CD4-positive, alpha-beta T cell treated with Interleukin-17A for 1 hour (primary cell): ENCODE measurements at places on chromosomes 5 and 9.

GRCh38 chr5:136729901-136730355, 364.6 kb upstream of the TRPC7 start:
- DNase-seq, result no peak

- DNase-seq, result no peak
Measured at GRCh38 chr9:98341157-98342097, 86.0 kb upstream of the TBC1D2 start.

- no peak for DNase-seq
Measured at GRCh38 chr5:55241746-55242145, 8.3 kb upstream of the CCNO start.

DNA sequence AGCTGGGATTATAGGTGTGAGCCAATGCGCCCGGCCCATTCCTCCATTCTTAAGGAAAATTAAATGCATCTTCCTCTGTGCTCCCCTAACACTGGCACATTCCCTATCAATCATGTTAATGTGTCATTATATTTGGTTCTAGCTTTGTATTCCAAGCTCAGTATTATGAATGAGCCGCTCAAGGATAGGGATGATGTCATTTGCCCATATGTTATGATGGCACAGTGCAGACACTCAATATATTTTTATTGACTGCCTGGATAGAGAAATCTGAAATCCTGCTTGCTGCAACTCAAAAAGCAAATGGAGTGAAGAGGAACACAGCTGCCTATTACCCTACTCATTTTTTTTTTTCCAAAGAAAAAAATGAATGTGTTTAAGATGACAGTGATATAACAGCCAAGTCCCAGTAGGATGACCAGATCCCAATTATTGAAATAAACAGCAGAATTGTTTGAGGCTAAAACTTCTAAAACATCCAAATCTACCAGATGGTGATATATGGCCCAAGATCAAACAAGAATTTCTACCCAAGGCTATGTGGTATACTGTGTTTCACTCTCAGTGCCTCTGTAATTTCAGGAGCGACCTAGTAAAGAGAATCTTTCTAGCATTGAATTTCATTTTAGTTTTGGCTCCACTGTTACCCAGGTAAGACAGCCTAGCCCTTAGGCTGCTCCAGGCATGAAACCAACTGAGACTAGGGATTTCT, 16.3 kb downstream of the SUSD1 start:
- no peak for DNase-seq

GRCh38 chr5:145987856-145988255, 51.5 kb downstream of the SH3RF2 start:
- no peak for DNase-seq

DNA sequence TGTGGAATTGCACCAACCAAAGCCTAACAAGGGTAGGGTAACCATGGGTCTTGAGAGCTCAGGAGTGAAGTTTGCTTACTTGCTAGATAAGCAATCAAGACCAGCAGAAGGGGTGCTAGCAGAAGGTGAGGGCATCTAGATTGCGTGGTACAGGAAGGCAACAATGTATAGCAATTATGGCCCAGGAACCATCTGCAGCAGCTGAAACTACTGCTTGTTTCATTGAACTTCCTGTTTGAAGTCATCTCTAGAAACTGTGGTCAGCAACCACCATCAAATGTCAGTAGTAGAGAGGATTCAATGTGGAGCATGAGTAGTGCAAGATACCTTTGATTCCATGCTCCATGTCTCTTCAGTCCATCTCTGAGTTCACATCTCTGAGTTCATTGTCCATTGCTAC, 462.1 kb upstream of the GRAMD2B start:
- no peak for DNase-seq

DNA sequence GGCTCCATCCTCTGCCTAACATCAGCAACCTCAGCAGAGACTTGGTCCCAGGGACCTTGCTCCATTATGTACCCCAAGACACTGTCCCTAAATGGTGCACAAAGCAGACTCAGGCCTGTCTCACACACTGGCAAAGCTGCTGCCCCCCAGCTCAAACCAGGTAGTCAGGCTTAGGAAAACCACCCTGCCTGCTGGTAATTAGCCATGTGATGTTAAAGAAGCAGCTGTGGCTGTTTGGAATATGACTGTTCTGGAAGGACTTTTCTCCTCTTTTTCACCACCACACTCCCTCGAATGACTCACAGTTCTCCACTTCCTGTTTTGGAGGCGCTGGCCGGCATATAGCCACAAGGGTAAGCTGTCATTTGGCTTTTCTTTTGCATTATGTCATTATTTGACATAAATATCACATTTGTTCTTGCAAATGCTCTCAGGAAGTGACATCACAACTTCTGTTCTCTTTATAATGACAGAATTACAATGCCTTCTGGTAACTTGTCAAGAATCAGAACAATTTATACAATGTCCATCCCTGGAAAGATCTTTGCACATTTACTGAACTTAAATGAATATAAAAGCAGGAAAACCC, 113.9 kb downstream of the SUSD1 start:
- DNase-seq, result peak; percentile 51

GRCh38 chr5:8691221-8691620, 822.3 kb downstream of the MTRR start:
- no peak for DNase-seq

- DNase-seq, result no peak
Measured at GRCh38 chr5:173523388-173523787, 93.1 kb downstream of the BOD1 start.

DNA sequence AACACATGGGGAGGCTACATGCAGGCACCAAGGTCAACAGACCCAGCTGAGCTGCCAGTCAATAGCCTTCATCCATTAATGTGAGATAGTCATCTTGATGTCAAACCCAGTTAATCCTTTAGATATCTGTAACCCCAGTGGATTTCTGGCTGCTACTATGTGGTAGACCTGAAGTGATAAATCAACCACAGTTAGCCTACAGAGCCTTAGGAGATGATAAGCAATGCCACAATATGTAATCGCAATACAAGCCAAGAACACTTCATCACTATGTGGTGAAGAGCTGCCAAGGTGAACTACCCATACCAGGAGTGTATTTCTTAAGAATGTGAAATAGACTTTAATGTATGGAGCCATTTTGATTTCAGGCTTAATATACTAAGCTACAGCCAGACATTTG, 1175.5 kb downstream of the DTWD2 start:
- no peak for DNase-seq

DNA sequence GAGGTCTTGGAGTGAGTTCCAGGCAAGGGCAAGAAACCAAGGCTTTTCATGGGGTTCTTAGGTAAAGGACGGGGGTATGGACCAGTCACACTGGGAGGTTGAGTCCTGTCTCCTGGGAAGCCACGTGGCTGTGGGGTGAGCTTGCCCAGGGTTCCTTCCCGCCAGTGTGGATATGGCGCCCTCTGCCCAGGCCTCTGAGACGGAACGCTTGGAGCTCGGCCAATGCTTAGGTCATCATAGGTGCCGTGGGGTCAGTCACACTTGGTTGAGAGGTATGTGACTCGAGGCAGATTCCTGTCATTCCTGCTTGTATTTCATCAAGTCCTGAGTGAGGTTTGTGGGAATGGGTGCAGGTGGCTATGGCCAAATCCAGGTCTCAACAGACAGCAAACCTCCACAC, 46.2 kb downstream of the TENT4A start:
- no peak for DNase-seq

- DNase-seq, result no peak
Measured at GRCh38 chr5:113900816-113901215, 387.3 kb downstream of the YTHDC2 start.

DNA sequence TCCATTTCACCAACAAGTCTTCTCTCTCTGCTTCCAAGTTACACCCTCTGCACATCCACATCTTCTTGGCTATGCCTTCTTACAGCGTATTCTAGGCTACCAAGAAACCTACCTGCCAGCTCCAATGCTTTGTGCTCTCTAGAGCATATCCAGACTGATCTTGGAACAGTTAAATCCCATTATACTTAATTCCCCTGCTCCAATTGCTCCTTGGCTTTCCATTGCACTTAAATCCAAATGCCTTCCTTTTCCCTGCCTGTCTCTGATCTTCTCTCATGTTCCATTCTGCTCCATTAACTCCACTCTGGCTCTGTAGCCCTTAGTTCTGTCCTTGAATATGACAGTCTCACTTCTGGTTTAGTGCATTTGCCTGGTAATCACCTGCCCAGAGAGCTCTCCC, 322.4 kb downstream of the LRRC70 start:
- DNase-seq, result no peak

DNA sequence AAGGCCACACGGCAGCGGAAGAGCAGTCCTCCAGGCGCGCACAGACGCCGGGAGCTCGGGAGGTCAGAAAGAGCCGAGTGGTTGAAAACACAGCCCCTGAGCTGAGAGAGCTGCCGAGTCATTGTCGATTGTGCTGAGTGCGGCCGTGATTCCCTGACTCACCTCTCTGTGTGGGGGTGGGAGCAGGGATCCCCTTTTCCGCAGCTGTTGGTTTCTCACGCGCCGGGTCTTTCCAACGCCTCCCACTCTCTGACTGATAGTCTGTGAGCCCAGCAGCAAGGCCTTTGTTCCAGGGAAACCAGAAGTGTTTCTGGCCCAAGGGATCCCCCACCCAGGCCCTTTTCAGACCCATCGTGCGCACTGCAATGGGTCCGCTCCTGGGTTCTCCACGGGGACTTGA, 97.3 kb downstream of the MRPL36 start:
- DNase-seq, result no peak

- DNase-seq, result no peak
Measured at GRCh38 chr9:15498246-15498995, 12.3 kb downstream of the PSIP1 start.

- no peak for DNase-seq
Measured at GRCh38 chr9:120212153-120212852, 367.7 kb downstream of the CDK5RAP2 start.

DNA sequence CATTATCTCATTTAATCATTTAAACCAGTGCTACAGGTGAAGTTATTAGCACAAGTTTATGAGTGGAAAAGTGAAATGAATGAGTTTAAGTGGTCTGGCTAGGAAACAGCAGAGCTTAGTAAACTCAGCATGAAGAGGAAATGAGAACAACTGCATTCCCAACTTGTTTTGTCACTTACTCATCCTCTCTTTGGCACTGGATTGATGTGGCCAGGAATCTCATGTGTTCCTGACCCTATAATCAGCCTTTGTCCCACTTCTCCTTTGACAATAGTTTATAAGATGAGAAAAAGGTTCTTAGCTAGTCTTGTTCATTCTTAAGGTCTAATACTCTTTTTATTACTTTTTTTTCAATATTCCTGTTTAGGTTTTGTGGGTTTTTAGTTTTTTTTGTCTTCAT, 559.2 kb upstream of the TLE4 start:
- DNase-seq, result no peak

DNA sequence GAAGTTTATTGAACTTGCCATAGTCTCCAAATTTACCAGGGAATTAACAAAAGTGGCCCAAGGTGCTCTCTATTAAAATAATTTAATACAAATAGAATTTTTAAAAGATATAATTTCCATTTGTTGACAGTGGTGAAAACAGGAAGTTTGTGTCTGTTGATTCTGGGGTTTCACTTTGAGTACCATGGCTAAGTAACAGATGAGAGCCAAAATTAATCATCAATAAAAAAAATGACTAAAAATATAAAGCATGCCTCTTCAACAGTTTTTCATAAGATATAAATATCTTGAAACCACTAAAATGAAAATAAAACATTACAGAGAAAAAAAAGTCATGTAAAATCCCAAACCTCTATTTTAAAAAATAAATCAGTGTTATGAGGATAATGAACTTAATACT, 49.8 kb downstream of the SGCD start:
- DNase-seq, result no peak

DNA sequence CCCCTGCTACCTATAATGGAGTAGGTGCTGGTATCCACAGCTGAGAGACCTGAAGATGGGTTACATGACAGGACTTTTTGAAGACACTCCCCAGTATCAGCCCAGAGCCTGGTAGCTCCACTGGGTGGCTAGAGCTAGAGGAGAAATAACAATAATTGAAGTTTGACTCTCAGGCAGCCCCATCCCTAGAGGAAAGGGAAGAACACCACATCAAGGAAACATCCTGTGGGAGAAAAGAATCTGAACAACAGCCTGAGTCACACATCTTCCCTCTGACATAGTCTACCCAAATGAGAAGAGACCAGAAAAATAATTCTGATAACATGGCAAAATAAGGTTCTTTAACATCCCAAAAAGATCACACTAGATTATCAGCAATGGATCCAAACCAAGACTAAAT, 432.1 kb downstream of the CDH18 start:
- no peak for DNase-seq

DNA sequence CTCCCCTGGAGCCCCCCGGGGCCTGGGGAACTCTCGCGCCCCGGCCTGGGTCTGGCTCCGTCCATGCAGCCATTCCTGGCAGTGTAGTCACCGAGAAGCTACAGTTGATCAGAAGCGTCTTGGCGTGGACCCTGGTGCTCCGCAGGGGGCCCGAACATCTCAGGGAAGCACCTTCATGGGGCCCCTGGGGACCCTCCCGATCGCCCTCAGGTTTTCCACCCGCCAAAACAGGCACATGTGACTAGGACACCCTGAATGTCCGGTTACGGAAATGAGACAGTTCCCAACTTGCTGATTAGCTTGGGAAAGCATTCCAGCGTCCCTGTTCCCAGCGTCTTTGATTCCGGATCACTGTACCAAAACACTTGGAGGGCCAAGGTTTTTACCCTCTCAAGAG, 472 bp downstream of the FBXO4 start:
- DNase-seq, result no peak

- no peak for DNase-seq
Measured at GRCh38 chr5:5686356-5686755, 263.9 kb downstream of the ICE1 start.

GRCh38 chr5:32059761-32060530, 114.2 kb downstream of the GOLPH3 start:
- no peak for DNase-seq

DNA sequence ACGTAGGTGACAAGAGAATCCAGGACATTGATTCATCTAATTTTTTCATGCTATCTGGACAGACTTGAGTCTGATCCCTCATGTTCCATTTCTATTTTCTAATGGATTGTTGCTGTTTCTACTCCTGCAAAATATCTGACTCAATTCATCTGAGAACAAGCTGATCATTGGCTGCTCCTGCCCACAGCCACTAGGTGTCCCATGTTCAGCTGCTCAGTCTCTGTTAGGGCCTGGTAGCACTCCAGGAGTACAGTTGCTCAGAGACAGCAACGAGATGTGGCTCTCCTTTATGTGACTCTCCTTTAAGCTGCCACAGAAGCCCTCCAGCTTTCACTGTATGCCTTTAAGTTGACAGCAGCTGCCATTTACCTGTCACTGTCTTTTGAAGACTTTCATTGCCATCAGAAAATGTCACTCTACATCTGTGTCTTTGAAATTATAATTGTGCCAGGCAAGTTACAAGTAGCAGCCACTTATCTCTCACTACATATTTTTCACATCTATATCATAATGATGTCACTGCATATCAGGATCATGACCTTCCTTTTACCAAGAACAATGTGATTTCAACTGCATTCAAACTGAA, 1944.2 kb upstream of the NUDT12 start:
- no peak for DNase-seq

DNA sequence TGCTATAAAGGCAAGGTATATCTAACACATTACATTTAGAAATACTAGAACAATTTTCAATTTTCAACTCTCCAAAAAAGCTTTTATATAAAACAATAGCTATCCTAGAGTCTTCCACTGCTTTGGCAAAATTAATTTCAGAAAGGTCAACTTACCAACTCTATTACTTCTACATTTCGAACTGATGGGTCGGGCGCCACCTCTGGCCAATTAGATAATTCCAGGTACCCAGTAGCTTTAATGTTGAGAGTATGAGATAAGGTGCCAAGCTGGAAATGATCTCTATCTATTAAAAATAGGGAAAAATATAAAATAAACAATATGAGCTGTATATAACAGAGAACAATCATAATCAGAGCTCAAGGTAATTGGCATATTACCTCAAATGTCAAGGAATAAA, 166.6 kb downstream of the AP3B1 start:
- DNase-seq, result no peak

GRCh38 chr5:26003966-26004365, 1034.4 kb downstream of the CDH9 start:
- DNase-seq, result no peak
